Left ventricle myocardium inferior (tissue), 1 donor: ENCODE measurements at places on chromosomes 5 and 9. TPM values are rescaled to one million over a fixed set of nuclear protein-coding genes. Genes with fewer than 3 reads are reported as not detected.

The ERCC8 gene
- total RNA-seq, result 5.9 TPM

GRCh38 chr5:78591972-78592700, 56.4 kb downstream of the LHFPL2 start:
- H3K4me3 ChIP-seq, result no peak overlapping the region
- H3K27ac ChIP-seq, result no peak overlapping the region
- peaks cover 82% of the 10 kb centered on the region for H3K4me1 ChIP-seq
- no peaks in the 10 kb centered on the region for H3K27me3 ChIP-seq
- DNase-seq, result no peak
- no peaks in the 10 kb centered on the region for H3K36me3 ChIP-seq

GRCh38 chr5:72387985-72388384, 67.8 kb downstream of the PTCD2 start:
- H3K36me3 ChIP-seq, result no peaks in the 10 kb centered on the region
- peak overlapping the region; percentile 47 for H3K27ac ChIP-seq
- DNase-seq, result no peak
- no peaks in the 10 kb centered on the region for H3K27me3 ChIP-seq
- H3K4me3 ChIP-seq, result no peak overlapping the region

The NKD2 gene
- 3.7 TPM for total RNA-seq

The NDUFS6 gene
- total RNA-seq, result 122 TPM

DNA sequence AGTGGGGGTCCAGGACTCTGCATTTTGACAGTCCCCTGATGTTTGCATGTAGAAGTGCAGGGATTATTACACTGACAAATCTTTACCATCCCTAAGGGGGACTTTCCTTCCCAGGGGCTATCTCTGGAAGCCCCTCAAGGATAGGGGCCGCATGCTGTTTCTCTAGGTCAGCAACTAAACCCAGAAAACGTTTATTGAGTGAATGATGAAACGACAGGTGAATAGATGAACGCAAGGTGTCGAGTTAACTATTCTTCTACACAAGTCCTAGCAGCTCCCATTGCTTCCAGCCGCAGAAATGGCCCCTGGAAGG, 281 bp upstream of the HSD17B4 start:
- H3K4me1 ChIP-seq, result peaks cover 37% of the 10 kb centered on the region
- no peaks in the 10 kb centered on the region for H3K27me3 ChIP-seq
- peak overlapping the region; percentile 95 for H3K27ac ChIP-seq
- H3K36me3 ChIP-seq, result peaks cover 4% of the 10 kb centered on the region

DNA sequence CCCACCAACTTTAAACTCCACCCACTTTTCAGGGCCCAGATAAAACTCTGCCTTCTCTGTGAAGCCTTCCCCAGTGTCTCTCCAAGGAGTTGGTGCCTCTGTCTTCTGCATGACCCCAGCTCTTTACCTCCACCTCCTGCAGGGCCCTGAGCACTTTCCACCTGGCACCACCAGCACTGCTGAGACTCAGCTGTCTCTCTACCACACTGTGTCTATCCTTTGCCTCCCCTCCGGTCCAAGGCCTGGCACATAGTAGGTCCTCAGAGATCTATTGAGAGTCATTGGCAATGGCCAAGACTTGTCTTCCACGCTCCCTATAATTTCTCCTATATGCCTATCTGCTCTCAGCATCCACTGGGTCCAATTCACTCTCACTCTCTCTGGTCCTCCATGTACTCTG, 12.9 kb upstream of the GABBR2 start:
- H3K27me3 ChIP-seq, result peaks cover 77% of the 10 kb centered on the region
- no peak overlapping the region for H3K27ac ChIP-seq
- no peak overlapping the region for H3K4me3 ChIP-seq
- H3K36me3 ChIP-seq, result no peaks in the 10 kb centered on the region
- H3K4me1 ChIP-seq, result no peaks in the 10 kb centered on the region

The GABRA6 gene
- not detected for total RNA-seq

GRCh38 chr9:94603259-94604160, 9.9 kb upstream of the FBP2 start:
- peaks cover 19% of the 10 kb centered on the region for H3K27me3 ChIP-seq
- no peaks in the 10 kb centered on the region for H3K36me3 ChIP-seq
- DNase-seq, result peak; percentile 50
- no peak overlapping the region for H3K4me3 ChIP-seq
- H3K4me1 ChIP-seq, result no peaks in the 10 kb centered on the region

DNA sequence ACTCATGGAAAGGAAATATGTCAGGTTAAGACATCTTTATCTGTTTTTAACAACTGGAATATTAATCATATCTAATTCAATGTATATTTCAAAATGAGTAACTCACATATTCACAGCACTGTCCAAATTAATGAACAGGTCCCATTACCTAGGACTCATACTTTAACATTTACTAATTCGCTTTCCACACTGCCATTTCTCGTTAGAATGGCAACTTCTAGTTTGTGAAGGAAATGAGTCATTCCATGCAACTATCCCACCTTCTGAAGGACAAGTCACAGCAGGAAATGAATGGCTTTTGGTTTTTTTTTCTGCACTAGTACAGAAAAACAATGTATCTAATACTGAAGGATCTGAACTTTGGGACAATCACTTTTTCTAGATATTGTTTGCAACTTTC, 24.6 kb upstream of the IFNK start:
- no peak for DNase-seq
- H3K27ac ChIP-seq, result no peak overlapping the region
- peaks cover 27% of the 10 kb centered on the region for H3K4me1 ChIP-seq
- no peaks in the 10 kb centered on the region for H3K36me3 ChIP-seq
- H3K27me3 ChIP-seq, result no peaks in the 10 kb centered on the region

DNA sequence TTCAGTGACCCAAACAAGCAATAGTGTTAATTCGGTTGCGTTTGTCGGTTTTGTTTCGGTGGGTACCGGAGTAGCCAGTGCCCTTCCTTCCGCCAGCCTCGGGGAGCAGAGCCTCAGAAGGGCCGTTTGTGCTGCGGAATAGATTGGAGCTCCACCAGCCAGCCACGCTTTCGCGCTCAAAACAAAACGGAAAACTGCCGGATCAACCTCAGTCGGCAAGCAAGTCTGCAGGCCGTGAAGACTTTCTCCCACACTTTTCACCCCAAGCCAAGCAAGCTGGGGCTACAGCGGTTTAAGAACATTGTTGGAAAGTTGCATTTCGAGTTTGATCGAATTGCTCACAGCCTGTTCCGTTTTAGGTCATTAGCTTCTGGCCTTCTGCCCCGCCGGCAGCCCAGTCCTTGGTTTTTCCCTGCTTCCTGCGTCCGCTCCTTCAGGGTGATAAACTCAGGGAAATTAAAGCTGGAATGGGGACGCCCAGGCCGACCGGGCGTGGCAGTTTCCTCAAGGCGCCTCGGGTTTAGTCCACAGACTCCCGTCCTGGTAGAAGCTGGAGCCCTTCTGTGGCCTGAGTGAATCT, 803 bp upstream of the CCNO start:
- H3K27ac ChIP-seq, result no peak overlapping the region
- H3K4me1 ChIP-seq, result peaks cover 40% of the 10 kb centered on the region
- H3K27me3 ChIP-seq, result peaks cover 99% of the 10 kb centered on the region
- peak; percentile 15 for DNase-seq
